Forelimb muscle (tissue), 1 donor: ENCODE measurements at places on chromosomes 5 and 9.

DNA sequence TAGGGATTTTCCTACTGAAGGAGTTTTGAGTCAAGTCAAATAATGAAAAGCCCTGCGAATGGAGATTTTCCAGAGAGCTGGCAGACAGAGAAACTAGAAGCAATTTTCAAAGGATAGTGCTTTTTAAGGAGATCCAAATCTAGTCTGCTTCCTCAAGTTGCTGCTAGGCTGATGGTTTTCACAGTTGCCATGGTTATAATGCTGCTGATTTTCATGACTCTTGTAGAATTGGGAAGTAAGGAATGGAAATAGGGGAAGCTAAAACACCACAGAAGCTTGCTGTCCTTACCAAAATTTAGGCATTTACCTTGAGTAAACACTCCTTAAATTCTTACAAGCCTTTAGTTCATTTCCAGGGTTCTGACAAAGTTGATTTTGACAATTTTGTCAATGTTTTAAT lies 30.1 kb upstream of the HAPLN1 start:
- no peak for DNase-seq

- no peak for DNase-seq
Measured at GRCh38 chr5:43209833-43210232, 17.8 kb downstream of the NIM1K start.

DNA sequence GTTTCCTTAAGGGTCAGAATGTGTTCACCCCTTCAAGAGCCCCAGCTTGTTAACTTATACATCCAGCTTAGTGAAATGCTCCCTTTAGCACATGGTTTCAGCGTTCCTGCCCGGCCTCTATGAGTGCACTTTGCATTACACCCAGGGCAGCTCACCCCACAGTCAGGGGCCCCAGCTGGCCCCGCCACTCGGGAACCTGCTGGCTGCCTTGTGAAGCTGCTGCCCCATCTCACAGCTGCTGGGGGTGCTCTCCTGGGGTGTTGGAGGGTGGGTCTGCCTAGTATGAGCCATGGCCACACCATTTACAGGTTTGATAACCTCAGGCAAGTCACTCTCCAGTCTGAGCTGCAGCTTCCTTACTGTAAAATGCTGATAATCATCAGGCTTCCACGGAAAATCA lies 32.2 kb downstream of the HRH2 start:
- DNase-seq = no peak

- DNase-seq = no peak
Measured at GRCh38 chr9:32783168-32783891, at the start of gene TMEM215. TMEM215 (plus strand) TSS chr9:32783540; CDS start chr9:32784184, 644 bp downstream.

DNA sequence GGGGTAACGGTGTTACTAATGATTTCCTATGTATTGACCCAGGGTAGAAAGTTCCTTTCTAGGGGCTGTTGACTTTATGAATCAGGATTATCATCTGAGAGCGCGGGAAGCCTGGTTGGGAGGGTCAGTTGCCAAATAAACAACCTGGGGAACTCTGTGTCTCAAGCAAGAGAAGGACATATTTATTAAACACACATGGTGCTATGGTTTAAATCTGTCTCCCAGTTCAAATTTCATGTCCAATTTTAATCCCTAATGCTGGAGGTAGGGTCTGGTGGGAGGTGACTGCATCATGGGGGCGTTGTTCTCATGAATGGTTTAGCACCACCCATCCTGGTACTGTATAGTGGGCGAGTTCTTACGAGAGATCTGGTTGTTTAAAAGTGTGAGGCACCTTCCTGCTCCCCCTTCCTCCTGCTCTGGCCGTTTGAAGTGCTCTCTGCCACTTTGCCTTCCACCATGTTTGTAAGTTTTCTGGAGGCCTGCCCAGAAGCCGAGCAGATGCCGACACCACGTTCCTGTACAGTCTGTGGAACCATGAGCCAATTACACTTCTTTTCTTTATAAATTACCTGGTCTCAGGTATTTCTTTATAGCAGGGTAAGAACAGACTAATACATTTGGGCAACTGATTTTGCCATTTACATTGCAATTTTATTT lies 19.7 kb upstream of the GAS1 start:
- DNase-seq = no peak

- no peak for DNase-seq
Measured at GRCh38 chr9:8685825-8686224, 886.2 kb upstream of the DMAC1 start.

- no peak for DNase-seq
Measured at GRCh38 chr9:98219364-98219716, 26.9 kb upstream of the CORO2A start.

DNA sequence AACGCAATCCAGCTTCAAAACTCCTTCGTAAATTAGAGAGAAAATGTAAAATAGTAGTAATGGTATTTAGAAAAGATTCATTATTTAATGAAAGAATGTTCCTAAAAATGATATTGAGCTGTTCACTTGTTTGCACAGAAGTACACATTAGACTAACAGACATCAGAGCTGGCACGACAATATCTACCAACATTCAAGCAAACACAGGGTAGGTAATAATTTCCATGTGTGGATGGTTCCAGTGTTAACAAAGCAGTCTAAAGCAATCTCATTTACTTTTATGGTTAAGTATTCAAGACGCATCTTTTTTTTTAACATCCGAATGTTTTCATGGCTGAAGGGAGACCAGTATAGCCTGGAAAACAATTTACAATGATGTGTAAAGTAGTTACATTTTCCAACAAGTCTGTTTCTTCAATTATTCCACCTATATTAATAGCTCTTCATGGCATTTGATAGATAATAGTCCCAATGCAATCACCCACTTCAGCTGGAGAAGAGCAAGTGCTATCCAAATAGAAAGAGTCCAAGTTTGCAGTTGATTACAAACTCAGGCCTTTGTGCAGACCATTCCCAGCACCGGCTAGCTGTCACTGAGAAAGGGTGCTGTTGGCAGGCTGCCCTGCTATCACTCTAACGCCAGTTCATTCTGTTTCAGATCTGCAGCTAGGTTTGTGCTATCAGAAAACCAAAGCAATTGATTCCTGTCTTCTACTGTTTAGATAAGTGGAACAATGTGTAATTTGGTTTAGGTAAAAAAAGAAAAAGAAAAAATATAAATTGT lies 458.8 kb downstream of the DTWD2 start:
- no peak for DNase-seq

- DNase-seq = no peak
Measured at GRCh38 chr9:107768224-107768623, 278.7 kb upstream of the KLF4 start.

- no peak for DNase-seq
Measured at GRCh38 chr5:138180183-138180782, 1.4 kb downstream of the KIF20A start.

GRCh38 chr9:6910032-6910431 lies 152.3 kb downstream of the KDM4C start:
- no peak for DNase-seq

GRCh38 chr9:12819436-12820185 lies 44.8 kb downstream of the LURAP1L start:
- no peak for DNase-seq

- no peak for DNase-seq
Measured at GRCh38 chr5:74357827-74358226, 282.7 kb downstream of the ENC1 start.

DNA sequence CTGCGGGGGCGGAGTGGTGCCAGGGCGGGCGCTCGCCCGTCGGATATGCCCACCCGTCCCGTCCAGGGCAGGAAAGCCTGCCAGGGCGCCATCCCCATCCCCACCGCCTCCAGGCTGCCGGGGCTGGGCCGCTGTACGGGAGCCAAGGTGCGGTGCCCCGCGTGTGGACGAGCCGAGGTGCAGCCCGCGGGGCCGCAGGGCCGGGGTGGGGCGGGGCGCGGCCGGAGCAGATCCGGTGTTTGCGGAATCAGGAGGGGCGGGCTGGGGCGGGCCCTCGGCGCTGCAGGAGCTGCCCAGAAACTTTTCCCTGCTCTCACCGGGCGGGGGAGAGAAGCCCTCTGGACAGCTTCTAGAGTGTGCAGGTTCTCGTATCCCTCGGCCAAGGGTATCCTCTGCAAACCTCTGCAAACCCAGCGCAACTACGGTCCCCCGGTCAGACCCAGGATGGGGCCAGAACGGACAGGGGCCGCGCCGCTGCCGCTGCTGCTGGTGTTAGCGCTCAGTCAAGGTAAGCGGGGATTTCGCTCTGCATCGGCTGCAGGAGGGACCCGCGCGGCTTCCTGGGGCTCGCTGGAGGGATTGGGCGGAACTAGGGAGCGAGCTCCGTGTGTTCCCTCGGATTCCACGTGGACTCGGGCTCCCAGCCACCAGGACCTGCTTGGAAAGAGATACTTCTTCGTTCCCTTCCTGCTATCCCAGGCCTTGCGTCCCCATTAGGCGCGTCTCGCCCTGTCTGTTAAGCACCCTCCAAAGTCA lies at the start of gene ITGA2:
ITGA2 (plus strand) TSS at position 328 of the 756 bp plus-strand sequence; CDS start at position 445, 117 bp downstream.
- DNase-seq = no peak

DNA sequence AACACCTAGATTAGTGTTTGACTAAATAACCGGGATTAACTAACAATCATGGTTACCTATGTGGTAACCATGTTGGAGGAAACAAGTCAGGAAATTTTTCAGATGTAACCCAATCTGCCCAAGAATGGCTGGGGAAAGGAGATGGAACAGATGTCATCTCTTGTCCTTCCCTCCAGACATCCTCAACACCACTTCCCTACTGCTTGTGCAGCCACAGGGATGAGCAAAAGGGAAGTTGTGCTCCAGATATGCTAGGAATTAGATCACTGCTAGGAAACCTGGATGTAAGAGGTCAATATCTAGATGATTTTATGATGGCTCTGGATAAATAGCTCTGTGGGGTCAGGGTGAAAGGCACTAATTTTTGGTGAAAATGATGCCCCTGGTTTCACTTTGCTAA lies 61.3 kb upstream of the ELL2 start:
- no peak for DNase-seq

- DNase-seq = no peak
Measured at GRCh38 chr9:115209601-115210306, 91.8 kb upstream of the TNC start.
